ENCODE measurements at places on chromosomes 12 and 14. TPM values are rescaled to one million over a fixed set of nuclear protein-coding genes. Genes with fewer than 3 reads are reported as not detected.

The CRIP1 gene
- polyA plus RNA-seq: 0.82 TPM

The FAM186B gene
- not detected for polyA plus RNA-seq

The FBLN5 gene
- polyA plus RNA-seq: 1.5 TPM

The MANSC4 gene
- polyA plus RNA-seq: 0.54 TPM

The CD163L1 gene
- 0.62 TPM for polyA plus RNA-seq

The NOS1 gene
- polyA plus RNA-seq: not detected

The PRICKLE1 gene
- 20.6 TPM for polyA plus RNA-seq

The CLEC4D gene
- polyA plus RNA-seq: not detected

The OXA1L gene
- polyA plus RNA-seq: 60.7 TPM

The SMARCD1 gene
- polyA plus RNA-seq: 90.9 TPM

The BATF gene
- not detected for polyA plus RNA-seq

The CHGA gene
- polyA plus RNA-seq: 147 TPM

The LMBR1L gene
- polyA plus RNA-seq: 344 TPM

The OTOGL gene
- 0.33 TPM for polyA plus RNA-seq

The IPO8 gene
- 24.3 TPM for polyA plus RNA-seq

The EPS8 gene
- 10.4 TPM for polyA plus RNA-seq

The CD69 gene
- 0.70 TPM for polyA plus RNA-seq

The RNASE7 gene
- not detected for polyA plus RNA-seq

The KRT83 gene
- polyA plus RNA-seq: not detected

The MYF6 gene
- not detected for polyA plus RNA-seq

The LRP1-AS gene
- not detected for polyA plus RNA-seq

The APEX1 gene
- polyA plus RNA-seq: 50.7 TPM

The ASB2 gene
- not detected for polyA plus RNA-seq

The VRTN gene
- not detected for polyA plus RNA-seq

The ENDOU gene
- polyA plus RNA-seq: not detected

The MUCL1 gene
- not detected for polyA plus RNA-seq

The DBX2 gene
- 0.07 TPM for polyA plus RNA-seq

The HCAR3 gene
- polyA plus RNA-seq: not detected

The PTGDR gene
- 0.10 TPM for polyA plus RNA-seq

The REC8 gene
- 22.8 TPM for polyA plus RNA-seq
